ENCODE measurements at places on chromosomes 5 and 9.

DNA sequence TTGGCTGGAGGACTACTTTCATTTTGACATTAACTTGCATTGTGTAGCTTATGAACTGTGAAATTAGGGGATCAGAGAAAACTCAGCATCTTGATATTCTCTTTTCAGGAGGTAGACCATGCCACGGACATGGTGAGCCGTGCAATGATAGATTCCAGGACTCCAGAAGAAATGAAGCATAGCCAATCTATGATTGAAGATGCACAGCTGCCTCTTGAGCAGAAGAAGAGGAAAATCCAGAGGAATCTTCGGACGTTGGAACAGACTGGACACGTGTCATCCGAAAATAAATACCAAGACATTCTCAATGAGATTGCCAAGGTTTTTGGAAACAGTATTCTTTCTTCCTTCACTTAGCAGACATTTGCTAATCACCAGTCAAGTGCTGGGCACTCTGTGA is 20.6 kb upstream of the F2R start:
- DNase-seq = no peak

DNA sequence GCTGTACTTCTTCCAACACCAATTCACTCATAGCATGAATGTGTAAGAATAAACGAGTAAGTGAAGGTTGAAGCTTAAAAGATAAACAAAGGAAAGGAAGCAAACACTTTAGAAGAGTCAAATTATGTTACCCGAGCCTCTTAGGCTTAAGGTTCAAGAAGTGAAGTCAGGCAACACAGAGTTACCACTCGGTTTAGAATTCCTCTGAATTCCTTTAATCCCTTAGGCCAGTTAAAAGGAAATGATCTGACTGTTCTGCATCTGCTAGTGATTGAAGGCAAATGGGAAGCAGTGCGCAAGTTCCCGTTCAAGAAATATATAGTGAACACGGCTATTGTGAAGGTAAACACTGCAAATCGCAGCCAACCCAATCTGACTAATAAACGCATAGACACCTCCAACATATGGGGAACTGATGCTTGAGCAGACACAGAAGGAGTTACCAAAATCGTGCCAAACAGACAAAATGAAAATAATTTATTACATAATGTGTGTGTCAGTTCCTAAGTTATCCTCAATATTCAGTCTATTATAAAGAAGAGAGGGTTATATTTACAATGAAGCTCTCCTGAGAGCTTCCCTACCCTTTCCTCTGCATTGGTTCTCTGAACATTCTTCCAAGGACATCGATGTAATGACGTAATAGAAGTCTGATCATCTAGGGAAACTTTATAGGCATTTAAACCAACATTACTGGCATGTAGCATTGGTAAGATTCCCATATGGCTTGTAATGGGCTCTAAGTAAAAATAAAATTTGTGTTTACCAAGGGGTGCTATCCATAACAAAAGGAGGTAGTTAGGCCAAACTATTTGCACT is 837.1 kb upstream of the ZNF608 start:
- DNase-seq = no peak

GRCh38 chr9:90141723-90142122 is 500.9 kb downstream of the DIRAS2 start:
- peak; percentile 10 for DNase-seq

GRCh38 chr5:67038817-67039603 is 157.6 kb downstream of the CD180 start:
- DNase-seq = no peak

- DNase-seq = no peak
These were observed 799.2 kb downstream of the TLE1 start for GRCh38 chr9:80890124-80890523.

GRCh38 chr5:10563110-10563944 is 543 bp upstream of the ANKRD33B start:
- DNase-seq = peak; percentile 62

DNA sequence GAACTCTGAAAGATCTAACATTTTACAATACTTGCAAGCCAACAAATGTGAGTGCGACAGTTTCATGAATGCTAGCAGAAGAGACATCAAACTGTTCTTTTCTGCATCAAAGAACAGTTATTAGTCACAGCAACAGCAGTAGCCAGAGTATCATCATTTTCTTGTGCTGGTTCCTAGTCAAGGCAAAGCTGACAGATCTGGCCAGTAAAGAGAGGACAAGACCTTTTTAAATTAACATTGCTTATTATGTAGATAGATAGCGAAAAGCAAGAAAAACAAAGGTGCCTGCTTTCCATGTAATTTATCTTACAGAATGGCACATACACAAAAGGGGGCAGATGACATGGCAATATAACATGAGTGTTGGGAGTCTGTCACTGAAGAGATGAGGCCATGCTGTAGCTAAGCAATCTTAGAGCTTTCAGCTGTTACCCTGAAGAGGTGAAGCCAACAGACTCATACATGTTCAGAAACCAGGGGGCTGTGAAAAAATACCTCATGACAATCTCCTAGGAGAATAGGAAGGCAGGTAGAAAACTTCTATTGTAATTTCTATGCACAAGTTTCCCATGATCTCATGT is 626.6 kb upstream of the TYRP1 start:
- no peak for DNase-seq

DNA sequence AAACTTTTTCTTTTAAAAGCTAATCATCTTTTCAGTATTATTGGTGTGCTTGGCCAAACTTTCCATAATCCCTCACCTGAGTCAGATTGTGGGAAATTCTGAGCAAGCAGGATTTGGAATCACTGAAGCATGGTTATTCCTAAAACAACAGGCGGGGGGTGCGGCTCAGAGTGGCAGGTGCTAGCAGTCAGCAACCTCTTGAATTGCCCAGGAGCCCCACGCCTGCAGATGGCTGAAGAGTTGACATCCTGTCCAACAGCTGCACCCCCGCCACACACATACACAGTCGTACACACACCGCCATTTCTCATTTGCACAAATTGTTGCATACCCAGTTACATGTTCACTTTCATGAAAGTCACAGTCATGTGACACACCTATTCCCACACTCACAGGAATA is 96.6 kb downstream of the LHX2 start:
- DNase-seq = no peak

DNA sequence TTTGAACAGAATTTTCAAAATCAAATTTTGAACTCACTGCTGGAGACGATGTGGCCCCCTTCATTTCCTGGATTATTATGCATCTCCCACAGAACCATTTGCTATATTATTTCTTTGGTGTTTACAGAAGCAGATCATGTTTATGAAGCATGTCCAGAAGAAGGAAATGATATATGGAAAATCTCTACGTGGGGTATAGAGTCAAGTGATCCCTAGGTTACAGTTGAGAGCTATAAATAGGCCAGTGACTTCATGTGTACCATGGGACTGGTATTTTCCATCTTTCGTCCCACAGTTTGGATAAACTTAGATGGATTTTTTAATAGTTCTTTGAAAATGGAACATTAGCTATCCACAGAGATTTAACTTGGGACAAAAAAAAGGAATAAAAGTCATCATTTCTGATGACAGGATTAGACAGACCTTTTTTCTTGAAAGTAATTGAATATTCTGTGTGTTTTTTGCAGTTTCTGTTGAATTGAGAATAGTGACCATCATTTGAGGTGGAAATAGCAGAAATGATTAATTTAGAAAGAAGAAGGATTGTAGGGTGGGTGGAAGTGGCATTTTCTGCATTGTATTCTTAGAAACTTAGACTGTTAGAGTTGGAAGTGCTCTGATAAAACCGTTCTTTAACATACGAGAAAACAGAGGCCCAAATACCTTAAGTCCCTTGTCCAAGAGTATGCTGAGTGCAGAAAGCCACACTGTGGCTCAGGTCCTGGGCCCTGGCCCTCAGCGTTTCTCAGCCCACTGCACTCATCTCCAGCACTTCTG is 136.4 kb downstream of the PIP5K1B start:
- DNase-seq = no peak

GRCh38 chr5:149792540-149793255 is 62.6 kb downstream of the PPARGC1B start:
- no peak for DNase-seq

DNA sequence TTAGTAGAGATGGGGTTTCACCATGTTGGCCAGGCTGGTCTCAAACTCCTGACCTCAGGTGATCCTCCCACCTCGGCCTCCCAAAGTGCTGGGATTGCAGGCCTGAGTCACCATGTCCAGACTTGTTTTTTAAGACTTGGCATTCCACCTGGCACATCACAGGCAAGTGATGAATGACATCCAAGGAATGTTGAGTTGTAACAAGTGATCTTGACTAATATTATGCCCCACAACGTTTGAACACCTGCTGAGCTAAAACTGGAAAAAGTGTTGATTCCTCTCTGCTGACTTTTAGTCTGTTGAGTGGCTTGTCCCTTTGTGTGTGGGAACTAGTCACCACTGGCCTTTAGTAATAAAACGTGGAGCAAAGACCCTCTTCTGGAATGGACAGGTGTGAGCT is 54.6 kb downstream of the SUB1 start:
- DNase-seq = no peak

DNA sequence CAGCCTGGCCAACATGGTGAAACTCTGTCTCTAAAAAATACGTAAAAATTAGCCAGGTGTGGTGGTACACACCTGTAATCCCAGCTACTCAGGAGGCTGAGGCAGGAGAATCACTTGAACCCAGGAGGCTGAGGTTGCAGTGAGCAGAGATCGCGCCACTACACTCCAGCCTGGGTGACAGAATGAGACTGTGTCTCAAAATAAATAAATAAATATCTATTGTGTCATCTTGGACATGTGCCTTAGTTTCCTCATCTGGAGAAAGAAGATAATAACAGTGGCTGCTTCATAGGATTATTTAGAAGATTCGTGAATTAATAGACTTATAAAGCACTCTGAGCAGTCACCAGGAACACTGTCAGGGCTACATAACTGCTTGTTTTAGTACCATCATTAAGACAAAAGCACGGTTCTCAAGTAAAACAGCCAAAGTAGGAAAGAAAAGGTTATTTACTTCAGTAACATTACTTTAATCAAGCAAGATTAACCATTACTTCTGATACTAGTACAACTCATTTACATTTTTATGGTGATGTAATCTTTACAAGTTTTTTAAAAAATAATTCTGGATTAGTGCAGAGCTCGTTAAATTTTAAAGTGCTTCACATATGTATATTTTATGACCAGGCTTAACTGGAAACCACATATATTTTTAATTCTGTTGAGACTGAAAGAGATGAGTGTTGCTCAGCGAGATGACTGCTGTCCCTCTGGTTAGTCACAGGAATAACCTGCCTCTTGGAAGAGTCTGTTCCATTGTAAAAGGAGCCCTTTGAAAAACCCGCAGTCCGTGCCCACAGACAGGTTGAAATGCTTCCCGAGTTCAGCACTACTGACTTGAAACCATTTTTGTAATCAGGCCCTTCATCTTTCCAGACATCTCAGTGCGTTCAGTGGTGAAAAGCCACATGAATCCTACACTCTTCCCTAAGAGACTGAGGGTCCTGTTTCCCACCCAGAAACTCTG is 36.7 kb downstream of the ANKH start:
- DNase-seq = no peak

DNA sequence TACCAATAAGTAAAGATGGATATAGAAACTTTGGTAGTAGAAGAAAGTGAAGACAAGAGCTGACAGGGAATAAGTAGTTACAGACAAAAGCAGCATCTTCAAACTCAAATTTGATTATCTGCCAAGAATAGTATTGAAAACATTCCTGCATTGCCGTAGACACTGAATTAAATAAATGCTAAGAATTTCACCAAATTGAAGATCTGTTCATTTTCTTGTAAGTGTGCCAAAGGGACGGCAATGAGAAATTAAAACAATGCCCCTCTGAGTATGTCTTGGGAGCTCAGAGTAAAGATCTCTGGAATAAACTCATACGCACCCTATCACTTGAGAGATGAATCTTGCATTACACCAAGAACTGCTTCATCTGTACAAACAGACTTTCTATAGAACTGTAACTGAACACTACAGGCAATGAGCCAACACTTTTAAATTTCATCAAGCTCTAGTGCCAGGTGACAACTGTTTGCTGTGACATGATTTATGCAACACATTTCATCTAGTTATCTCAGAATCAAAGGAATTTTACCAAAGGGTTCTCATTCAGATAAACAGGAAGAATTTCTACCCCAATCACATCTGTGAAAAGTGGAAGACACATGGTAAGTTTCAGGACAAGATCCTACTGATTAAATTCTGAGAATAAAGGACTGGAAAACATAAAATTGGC is 66.9 kb downstream of the RFX3 start:
- no peak for DNase-seq

- DNase-seq = peak; percentile 88
These were observed 21.3 kb downstream of the KCTD16 start for GRCh38 chr5:144191998-144192397.

DNA sequence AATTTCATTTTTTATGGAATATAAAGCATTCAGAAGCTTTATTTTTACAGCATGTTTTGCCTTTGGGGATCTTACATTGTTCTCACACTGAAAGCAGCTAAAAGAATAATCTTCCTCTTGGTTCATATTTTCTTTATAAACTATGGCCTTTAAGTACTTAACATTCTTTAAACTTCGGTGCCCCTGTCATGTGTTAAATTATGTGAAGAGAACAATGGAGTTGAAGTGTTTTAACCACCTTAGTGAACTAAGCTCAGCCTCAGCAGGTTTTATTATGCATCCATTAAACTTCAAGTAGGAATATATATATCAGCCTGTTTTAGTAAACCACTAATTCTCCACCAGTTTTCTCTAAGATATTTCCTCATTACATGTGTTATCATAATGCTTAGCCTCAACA is 371.4 kb upstream of the CDH18 start:
- no peak for DNase-seq

DNA sequence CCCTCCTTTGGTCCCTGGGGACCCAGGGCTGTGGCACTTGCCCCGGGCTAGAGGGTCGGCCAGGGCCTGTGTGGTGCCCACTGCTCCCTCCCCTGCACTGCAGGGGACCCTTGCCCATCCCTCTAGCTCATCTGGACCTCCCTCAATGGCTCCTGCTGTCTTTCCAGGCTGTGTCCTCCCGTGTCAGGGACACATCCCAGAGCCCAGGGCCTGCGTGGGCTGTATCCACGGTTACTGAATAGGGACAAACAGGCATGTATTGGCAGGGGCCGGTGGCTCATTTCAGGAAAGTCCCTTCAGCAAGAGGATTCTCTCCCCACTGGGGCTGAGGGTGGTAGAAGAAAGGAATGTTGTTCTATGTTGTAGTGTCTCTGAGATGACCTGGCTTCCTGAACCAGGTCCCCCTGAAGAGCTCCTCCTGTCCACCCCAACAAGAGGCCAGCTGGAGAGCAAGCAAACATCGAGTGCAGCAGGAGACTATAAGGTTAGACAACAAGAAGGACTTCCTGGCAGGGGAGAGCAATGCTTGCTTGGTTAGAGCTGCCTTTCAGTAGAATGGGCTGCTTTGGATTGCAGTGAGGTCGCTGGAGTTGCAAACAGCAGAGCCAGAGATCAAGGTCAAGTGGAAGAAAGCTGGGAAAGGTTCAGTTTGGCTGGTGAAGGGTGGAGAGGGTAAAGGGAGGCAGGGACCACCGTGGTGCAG is 1.0 kb upstream of the CRB2 start:
- no peak for DNase-seq

- no peak for DNase-seq
These were observed 24.4 kb downstream of the AKNA start for GRCh38 chr9:114363424-114363823.

GRCh38 chr9:82036086-82036485 is 47.5 kb downstream of the SPATA31D1 start:
- no peak for DNase-seq

GRCh38 chr9:108517651-108518365 is 338.0 kb downstream of the ACTL7B start:
- no peak for DNase-seq
